ENCODE measurements at places on chromosomes 1 and 21.

GRCh38 chr1:116375148-116375886, 2.3 kb downstream of the ATP1A1 start:
- DNase-seq: no peak

DNA sequence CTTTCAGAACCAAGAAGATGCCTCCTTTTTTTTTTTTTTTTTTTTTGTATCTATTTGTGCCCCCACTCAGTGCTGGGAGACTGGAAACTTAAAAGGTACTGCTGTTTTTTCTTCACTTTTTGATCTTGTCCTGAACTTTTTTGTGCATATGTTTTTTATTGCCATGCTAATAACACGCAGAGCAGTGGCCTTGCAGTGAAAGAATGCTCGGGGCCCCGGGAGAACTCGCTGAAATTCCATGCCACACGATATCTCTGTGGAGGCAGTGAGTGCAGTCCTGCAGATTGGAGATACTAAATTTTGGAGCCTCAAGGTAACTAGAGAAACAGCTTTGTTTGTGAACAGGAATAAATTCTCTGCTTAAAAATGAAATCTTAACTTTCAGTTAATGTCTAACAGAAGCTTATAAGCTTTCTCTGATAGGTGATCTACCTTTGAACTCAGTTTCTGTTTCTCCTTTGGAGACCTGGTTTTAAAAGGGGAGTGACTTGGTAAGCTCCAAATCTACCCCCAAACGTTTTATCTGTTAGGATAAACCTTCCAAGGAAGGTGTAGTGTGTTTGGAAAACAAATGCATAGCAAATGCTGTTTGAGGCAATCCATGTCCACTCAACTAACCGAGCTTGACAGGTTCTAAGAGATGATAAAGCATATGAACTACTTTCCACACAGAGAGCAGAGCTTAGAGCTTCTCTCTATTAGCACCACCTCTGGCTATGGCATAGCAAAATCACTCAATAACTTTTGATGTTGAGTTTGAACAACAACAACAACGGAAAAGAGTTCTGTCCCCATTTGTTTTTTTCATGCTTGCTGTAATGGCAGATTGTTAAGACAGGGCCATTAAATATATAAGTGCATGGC, 113.7 kb upstream of the PLXNA2 start:
- DNase-seq: no peak

DNA sequence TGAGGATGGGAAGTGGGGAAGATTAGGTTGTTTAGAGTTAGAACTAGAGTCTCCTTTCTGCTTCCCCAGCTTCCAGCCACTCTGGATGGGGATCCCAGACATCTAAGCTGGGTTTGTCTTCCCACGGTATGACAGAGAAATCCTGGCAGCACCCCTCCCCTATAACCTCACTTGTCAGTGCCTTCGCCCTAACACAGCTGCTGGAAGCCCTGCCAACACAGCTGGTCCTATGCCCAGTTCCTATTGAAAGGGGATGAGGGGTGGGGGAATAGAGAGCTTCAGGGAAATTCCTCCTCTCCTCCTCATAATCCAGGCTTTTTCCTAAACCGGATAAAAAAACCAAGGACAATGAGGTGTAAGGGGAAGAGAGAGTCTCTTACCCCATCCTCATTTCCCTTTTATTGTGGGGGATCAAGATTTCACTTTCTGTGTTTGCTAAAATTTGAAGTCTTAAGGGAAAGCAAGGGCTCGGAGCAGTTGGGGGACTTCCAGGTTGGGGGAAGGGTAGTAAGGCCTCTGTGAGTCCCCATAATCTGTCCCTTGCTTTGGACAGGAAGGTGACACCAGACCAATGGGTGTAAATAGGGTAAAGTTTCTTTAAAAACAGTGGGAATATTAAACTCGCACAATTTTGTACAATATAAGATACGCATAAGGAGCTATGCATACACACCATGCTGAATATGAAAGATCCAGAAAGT, 590 bp downstream of the TMOD4 start:
- no peak for DNase-seq

DNA sequence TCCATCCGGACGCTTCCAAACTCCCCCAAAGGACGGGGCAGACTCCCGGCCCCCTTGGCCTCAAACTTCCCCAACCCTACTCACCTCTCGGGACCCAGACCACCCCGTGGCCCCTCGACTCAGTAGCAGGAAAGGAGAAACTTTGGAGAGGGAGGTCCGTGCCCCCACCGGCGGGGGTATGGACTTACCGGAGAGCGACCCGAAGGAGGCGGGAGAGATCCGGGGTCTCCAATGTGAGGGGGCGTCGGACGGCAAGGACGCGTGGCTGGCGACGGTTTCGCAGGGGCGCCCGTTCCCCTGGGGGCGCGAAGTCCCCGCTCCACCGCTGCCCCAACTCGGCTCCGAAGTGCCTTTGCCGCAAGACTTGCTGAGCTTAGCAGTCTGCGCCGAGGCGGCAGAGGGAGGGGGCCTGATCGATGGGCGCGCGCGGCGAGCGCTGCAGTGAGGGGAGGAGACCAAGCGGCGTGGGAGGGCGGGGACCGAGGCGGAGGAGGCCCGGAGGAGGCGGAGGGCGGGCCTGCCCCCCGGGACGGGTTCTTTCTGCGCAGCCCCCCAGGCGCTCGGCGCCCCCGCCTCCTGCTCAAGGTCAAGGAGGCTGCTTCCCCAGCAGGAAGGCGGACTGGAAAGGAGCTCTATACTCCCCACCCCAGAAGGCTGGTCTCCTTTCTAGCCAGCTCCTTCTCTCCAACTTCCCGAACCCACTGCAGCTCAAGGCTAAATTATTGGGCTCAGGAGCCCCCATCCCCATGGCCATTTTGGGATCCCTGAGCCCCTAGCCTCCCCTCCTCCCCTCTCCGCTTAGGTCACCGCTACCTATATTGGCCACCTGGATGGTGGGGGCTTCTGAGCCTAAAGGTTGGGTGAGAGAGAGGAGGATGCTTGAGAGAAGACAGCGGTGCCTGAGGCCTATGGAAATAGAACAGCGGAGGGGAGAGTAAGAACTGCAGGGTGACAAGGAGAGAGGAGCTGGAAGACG, at the start of gene SYT2:
TSS of gene SYT2 (minus strand) at position 385 of the 976 bp plus-strand sequence. CDS start 104,682 bp downstream, outside the sequence.
- no peak for DNase-seq

DNA sequence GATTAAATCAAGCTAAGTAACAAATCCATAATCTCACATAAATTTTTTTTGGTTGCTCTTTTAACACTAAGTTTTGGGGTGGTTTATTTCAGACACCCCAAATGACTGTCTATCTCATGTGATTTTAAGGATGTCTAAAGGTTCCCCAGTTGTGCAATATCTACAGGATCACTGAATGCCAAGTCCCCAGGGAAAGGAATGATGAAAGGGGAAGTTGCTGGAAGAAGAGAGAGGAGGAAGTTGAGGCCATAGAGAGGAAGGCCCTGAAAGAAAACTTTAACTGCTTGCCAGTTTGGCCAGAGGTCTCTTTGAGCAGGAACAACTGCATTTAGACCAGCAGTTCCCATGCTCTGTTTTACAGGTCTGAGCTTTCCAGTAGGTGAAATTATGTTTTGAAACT, 27.5 kb upstream of the SLC19A2 start:
- no peak for DNase-seq

DNA sequence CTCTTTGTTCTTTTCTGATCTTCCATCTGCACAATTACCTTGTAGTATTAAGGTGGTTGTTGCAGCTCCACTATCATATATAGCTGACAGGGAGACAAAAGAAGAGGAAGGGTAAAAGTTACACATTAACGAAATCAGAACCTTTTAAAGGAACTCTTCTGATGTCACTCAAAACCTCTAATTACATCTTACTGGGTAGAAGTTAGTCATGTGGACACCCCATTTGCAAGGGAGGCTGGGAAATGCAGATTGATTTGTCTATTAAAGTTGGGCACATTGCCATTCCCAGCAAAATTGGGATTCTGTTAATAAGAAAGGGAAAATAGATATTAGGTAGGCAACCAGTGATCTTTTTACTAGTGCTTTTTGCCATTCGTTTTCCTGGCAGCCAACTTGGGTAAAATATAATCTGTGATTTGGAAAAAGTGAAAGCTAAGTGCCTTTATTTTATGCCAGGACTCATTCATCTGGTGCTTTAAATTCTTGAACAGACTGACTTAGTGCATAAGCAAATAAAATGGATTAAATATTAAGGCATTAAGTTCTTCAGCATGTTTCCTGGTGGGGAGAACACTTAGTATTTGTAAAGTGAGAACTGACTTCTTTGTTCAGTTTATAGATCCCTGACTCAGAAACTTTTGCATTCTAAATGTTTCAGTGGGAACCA, 71.3 kb downstream of the DNM3 start:
- DNase-seq: no peak

- DNase-seq: no peak
These were observed 5.8 kb downstream of the RGS1 start for GRCh38 chr1:192581131-192581927.

- no peak for DNase-seq
These were observed 32.2 kb downstream of the SNX27 start for GRCh38 chr1:151644001-151644400.

- no peak for DNase-seq
These were observed 77.7 kb upstream of the DIRAS3 start for GRCh38 chr1:68128157-68128556.

DNA sequence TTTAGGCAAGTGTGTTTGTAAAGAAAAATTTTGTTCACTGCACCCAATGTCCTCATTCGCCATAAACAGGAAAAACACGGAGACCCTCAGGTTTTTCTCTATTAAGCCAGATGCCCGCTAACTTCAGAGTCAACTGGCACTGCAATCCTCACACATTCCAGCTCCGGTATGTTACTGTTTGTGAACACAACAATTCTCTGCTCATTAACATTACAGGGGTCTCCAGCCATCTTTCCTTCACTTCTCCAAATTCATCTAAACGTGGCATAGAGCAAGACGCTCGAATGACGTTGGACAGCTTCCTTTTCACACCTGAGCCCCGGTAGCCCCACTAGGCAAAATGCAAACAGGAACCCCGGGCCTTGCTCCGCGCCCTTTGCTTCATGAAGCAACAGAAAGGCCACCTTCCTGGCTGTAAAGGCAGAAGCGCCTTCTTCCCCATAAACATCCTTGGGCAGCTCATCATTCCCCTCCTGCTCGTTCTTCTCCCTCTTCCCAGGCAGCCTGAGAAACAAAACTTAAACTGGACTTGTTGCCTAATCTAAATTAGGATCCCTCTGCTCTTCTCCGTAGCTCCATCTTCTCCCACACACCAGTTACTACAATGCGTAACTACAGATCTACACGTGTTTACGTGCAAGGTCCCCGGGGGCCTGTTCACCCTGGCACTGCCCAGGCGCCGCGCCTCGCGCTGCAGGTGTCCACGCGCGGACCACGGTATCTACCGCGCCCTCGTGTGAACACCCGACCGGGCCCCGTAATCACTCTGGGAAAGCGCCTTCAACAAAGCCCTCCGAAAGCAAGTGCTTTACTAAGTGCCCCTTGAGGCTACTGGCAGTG, 1.2 kb downstream of the LBR start:
- peak; percentile 56 for DNase-seq

DNA sequence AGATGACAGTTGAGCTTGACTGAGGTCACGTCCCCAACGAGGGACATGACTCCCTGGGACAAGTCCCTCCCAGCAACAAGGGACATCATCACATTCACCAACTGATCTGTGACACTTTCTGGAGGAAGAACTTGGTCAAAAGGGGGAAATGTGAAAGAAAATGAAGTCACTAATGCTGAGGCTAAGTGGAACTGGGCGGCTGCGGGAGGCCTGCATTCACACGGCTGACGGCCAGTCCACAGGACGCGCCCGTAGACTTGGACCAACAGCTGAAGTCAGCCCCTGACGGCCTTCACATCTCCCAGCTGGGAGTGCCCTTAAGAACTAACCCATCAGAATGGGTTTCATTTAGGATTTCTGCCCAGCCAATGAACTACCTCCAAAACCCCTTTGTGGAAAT, 26.6 kb downstream of the POFUT2 start:
- no peak for DNase-seq

GRCh38 chr1:118136187-118136941, 48.7 kb downstream of the SPAG17 start:
- DNase-seq: peak; percentile 41

DNA sequence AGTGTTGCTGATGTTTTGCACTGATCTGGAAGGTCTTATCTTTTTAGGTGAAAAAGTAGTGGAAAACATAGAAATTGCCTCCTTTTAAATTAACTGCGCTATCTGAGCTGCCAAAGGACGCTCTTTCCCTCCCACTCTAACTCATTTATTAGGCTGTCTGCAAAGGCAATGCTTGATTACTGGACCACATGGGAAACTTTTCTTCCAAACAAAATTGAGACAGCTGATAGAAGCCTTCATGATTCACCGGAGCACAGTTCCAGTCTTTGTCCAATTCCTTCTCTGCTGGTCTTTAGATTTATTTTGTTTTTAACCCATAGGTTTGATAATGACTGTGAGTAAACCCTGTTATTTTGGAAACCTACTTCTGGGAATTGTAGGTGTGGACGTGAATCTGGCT, 93.0 kb upstream of the RAVER2 start:
- no peak for DNase-seq

DNA sequence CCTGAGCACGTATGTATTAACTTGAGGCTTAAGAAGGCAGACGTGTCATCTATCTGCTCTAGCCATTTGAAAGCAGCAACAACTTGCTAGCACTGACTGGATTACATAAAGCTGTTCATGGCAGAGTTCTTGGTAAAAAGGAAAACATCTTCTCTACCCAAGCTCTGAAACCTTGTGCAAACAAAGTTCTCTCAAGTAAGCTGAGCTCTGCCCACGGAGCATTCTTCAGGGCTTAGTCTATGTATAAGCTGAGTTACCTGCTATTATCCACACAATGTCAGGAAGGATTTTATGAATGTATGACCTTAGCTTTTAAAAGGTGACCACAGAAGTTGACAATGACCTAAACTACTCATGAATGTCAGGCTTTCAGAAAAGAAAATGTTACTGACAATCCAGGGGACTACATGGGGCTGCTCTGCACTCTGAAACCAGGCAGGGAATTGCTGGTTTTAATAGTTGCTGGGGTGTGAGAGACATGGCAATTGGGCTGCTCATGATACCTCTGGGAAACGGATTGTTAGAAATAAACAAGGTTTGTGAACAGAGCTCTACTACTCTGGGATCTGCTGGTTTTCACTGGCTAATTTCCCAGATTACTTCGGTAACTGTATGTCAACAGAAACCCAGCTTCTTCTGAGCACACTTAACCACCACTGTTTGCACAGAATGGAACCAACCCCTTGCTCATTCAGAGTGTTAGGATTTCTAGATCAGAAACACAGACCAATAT, 29.6 kb upstream of the CCN1 start:
- DNase-seq: no peak

DNA sequence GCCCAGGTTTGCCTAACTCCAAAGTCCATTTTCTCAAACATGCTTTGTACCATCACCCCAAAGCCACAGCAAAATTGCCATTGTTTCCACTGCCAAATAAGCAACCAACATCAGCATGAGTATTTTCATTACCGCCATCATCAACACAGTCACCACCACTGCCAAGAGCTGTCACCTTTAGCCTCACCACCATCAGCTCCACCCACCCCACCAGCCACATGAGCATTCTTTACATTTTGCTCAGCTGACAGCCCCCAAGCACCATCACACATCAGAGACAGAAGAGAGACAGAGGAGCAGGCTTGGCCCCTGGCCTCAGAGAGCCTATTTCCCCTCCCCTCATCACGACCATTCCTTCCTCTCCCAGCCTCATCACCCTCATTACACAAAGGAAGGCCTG, 42.7 kb downstream of the TAS1R2 start:
- no peak for DNase-seq

Measured in RWPE1 (cell line).